ENCODE measurements at places on chromosomes 4 and X.

- DNase-seq = peak; percentile 46
Measured at GRCh38 chrX:47384502-47384901, 14.1 kb downstream of the ZNF157 start.

GRCh38 chr4:100803751-100804150, 285.9 kb upstream of the EMCN start:
- DNase-seq = no peak

DNA sequence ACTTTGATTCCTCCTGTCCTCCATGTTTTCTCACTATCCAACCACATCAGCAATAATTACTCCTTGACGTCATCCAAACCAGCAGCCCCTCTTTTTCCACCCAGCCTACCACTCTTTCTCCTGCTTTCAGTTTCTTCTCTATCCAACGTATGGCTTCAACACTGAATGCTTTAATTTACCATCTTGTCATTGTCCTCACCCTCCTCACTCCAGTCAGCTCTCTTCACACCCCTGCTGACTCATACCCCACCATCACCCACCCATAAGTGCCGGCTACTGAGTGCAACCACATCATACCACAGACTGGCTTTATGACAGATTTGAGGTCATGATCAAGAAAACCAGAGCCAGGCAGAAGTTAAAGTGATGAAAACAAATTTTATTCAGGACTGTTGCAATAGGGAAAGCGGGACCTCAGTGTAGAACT, 9.8 kb upstream of the ANXA5 start:
- DNase-seq = no peak

- DNase-seq = no peak
Measured at GRCh38 chr4:81923140-81923539, 450.7 kb downstream of the HNRNPD start.

DNA sequence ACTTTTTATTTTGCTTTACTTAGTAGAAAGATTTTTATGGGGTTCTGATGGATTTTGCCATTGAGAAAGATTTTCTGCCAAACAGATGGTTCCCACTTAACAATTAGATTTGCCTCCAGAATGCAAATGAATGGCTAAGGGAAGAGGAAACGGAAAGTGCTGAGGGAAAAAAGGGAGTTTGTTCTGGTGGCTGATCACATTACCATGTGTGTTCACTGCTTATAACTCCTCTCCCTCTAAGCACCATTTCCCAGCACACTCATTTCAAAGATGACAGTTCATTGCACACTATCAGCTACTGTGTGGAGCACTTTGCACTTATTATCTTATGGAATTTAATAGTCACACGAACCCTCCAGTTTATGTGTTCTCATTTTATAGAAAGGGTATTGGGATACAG, 68.0 kb upstream of the GRID2 start:
- DNase-seq = no peak

- no peak for DNase-seq
Measured at GRCh38 chr4:1479454-1479853, 73.2 kb upstream of the NKX1-1 start.

- DNase-seq = no peak
Measured at GRCh38 chrX:45449982-45450381, 249.3 kb upstream of the DIPK2B start.

- no peak for DNase-seq
Measured at GRCh38 chrX:39840133-39840532, 257.6 kb downstream of the BCOR start.

DNA sequence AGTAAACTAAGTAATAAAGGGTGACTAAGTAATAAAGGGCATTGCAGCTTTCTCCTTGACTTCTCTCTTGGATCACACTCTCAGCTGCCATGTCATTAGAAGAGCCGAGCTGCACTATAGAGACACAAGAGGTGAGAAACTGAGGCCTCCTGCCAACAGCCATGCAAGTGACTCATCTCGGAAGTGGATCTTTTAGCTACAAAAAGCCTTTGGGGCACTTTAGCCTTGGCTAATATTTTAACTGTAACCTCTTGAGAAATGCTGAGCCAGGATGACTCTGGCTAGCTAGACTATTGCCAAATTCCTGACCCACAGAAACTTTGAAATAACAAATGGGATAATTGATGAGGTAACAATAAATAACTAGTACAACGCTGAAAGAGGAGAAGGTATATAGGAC, 1.5 kb upstream of the NEIL3 start:
- no peak for DNase-seq

GRCh38 chrX:49037883-49038475, 5.2 kb downstream of the TFE3 start:
- DNase-seq = no peak

GRCh38 chr4:137510557-137511265, 21.6 kb downstream of the PCDH18 start:
- DNase-seq = no peak

DNA sequence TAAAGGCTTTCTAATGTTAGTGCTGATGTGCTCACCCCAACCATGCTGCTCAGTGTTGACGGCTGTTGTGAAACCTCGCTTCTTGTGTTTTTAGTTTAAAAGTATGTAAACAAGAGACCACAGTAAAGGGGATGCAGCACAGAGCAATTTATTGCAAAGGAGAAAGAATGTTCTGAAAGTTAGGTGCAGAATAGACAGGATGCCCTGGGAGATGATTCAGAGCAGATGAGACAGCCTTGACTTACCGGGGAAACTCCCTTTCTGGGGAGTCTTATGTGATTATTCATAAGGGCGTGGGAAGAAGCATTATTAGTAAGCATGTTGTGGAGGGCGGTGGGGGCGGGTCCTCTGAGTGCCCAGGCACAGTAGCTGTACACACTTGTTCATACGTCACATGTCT, 47.7 kb downstream of the EVC start:
- DNase-seq = no peak

DNA sequence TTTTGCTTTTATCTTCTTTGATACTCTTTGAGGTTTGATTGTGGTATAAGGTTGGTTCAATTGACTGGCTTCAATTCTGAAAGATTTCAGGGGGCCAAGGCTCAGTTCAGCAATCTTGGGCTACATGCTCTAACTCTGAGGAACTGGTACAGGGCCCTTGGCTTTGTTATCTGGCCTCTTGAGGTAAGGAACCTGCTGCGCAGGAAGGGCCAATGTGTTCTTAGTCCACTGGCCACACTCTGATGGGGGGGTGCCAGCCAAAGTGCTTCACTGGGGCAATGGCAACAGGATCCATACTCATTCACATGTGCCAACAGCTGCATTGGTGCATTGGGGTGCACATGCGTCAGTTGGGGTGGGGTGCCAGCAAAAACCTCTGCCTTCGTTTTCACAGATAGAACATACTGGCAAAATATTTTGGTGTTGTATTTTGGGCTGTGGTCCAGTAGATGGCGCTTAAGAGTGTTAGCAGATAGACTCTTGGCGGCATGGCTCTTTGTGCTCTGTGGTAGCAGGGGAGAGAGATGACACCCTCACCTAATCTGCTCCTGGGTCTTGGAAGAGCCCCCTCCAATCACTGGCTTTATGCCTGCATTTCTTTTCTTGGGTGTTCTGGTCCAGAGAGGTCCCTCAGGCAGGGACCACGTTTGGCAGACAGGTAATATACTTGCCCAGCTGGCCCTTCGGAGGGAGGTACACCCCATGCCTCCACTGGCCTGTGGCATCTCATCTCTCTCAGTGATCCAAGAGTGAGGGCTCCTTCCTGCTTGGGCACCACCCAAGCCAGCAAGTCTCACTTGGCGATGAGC, 42.9 kb downstream of the NDST3 start:
- DNase-seq = no peak

GRCh38 chr4:153115322-153116290, 88.6 kb upstream of the TRIM2 start:
- DNase-seq = peak; percentile 60

- DNase-seq = no peak
Measured at GRCh38 chr4:173169178-173169427, 492 bp downstream of the GALNT7 start.

DNA sequence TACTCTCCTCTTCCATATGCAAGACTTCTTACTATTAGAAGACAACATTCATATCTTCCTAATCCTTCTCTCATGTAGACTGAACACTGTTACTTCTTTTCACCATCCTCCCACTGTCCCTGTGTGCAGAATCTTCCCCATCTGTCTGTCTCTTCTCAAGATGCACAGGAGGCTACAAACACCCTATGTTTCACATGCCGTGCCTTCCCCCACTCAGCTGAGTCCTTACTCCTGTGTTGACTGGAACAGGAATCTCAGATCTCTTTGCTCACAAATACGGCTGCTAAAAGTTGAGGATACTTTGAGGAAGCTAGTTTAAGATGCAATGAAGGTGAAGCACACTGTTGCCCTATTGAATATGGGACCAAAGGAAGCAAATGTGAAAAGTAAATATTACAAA, 168.5 kb upstream of the GPC4 start:
- no peak for DNase-seq

- DNase-seq = no peak
Measured at GRCh38 chr4:26542991-26543390, 40.9 kb upstream of the TBC1D19 start.

DNA sequence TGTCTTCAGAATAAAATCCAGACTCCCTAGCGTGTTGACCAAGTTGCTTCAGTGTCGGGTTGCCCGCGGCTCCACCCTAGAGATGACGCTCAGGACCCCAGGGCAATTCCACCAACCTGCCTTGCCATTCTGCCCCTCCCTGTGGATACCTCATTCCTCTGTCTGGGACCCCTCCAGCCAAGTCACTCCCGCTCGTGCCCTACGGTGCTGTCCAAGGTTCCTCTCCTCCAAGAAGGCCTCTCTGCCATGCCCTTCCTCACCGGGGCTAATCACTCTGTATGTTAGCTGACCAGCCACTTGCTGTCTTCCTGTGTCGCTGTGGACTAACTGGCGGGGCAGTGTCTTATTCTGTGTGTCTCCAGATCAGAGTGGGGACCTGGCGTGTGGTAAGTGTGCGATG, 46.6 kb downstream of the TENM3 start:
- no peak for DNase-seq

GRCh38 chrX:110001740-110002299, 1.1 kb upstream of the TMEM164 start:
- DNase-seq = no peak

DNA sequence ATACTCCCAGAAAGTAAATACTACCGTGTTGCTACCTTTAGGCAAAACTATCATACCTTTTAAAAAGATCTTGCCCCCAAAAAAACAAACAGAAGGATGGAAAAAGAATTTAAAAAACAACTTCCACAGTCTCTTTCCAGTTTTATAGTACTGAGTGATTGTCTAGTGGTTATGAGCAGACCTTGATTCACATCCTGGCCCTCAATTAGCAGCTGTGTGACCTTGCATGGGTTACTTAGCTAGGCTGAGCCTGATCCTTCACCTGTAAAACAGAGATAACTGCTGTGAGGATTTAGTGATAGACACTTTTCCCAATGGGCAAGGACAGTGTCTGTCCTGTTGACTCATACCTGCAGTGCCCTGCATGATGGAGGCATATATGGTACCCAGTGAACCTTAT, 49.0 kb downstream of the SMAD1 start:
- no peak for DNase-seq

DNA sequence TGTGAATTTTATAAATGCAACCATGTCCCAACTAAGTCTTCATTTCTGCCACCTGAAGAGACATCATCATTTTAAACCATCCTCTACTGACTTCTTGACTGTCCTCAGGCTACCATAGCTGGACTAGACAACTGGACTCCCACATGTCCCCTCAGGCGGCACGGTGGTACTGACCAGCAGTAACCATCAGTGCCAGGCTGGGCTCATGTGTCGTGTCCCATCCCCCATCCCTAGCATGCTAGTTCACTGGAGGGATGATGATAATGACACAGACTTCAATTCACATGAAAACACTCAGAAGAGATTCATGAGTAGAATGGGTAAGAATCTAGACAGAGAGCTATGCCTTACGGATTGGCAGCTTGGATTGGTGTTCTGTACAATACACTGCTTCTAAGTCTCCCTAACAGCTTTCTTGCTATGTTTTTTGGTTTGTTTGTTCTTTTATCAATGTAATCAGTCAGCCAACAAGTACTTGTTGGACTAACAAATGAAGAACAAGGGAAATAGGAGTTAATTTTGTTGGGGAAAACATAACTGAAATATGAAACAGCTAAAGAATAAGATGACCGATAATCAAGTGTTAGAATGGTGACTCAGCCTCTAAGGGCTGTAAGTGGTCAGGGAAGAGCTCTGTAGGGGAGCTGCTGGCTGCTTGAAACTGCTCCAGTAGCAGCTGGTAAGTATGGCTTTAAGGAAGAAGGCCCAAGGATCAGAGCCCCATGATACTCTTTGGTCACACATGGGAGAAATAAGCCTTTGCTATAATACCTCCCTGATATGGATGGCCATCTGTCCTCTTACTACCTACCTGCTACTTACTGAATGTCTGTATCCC, 10.3 kb downstream of the ZDHHC9 start:
- DNase-seq = no peak

DNA sequence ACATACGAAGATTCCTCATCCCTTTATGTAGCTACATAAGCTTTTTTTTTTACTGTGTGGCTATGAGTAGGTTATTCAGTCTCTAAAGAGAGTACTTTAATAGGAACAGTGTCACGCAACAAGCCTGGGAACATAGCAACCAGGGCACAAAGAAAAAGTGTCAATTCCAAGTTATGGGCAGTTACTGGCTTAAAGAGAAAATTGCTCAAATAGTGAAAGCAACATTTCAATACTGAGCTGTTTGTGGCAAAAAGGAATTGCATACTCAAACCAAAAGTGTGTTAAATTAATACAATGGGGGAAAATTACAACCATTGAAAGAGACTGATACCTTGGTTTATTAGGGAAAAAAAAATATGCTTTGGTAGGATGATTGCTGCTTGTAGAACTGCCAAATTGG, 41.2 kb upstream of the ENOX2 start:
- DNase-seq = no peak

Data from T-helper 22 cell (primary cell).